GM13977 (cell line): ENCODE measurements at places on chromosomes 4 and X.
A peak's percentile ranks its signal among the peaks of the same experiment; 100 is the strongest.

- no peak for DNase-seq
These were observed 53.9 kb downstream of the ENPP6 start for GRCh38 chr4:184163813-184164212.

GRCh38 chr4:17510582-17510981 lies 1.3 kb downstream of the QDPR start:
- DNase-seq = no peak

DNA sequence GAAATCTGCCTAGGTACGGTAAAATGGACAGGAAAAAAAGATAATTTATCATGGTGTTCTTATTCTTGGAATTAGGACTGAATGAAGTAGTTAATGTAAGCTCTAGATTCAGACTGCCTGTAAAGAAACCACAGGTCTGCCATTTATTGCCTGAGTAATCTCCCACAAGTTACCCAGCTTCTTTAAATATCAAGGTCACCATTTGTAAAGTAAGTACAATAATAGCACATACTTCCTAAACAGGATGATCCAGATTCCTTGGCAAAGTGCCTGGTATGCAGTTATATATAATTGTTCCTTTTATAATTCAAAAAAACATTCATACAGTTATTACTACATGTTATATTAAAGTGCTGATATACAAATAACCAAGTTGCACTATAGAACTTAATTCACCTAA lies 368.6 kb downstream of the HNRNPD start:
- DNase-seq = no peak

GRCh38 chr4:87088186-87088585 lies 132.2 kb downstream of the KLHL8 start:
- DNase-seq = no peak

- DNase-seq = no peak
These were observed 33.1 kb downstream of the ERVMER34-1 start for GRCh38 chr4:52718123-52718522.

GRCh38 chr4:15042529-15043167 lies 40.4 kb downstream of the CPEB2 start:
- DNase-seq = no peak

- DNase-seq = no peak
These were observed 139.1 kb downstream of the ARX start for GRCh38 chrX:24876530-24877287.

DNA sequence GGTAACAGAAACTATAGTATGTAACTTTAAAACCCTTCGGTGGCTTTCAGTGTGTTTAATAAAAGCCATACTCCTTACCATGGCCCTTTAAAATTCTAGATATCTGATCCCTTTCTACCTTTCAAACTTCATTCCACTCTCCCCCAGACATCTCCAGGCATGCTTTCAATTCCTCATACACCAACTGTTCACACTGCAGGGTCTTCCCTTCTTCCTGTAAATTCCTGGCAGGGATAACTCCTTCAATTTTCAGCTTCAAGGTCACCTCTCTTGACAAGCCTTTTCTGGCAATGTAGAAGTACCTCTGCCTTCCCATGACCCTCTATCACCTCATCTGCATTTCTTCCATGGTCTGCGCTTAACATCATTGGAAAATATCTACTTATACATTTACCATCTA lies 60.8 kb downstream of the WDFY3 start:
- DNase-seq = no peak

GRCh38 chrX:122188751-122189150 lies 995.3 kb upstream of the GRIA3 start:
- no peak for DNase-seq

DNA sequence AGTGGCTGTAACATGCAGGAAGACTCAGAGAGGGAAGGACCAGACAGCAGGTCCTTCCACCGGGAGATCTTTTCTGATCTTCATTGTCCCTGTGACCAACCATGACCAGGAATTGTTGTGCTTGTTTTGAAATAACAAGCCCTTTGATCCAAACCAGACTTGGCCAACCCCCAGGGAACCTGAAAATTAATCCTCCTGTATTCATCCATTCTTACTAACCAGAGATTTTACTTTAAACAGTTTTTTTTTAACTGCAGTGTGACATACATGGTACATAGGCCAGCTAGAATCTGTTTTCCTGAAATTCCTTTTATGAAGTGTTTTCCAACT lies 4.0 kb downstream of the WFS1 start:
- no peak for DNase-seq

DNA sequence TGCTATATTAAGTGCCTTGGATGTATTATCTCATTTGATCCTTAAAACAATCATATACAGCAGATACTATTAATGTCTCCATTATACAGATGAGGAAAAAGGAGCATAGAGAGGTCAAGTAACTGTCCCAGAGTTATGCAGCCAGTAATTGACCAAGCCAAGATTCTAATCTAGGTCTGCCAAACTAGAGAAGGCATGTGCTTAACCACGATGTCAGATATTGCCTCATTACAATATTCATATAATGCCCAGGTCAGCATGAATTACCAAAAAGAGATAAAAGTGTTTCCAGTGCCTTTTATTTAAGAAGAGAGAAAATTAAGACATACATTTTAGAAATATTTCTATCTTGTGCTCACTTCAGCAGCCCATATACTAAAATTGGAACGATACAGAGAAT lies 7.1 kb downstream of the ARHGEF6 start:
- DNase-seq = no peak

DNA sequence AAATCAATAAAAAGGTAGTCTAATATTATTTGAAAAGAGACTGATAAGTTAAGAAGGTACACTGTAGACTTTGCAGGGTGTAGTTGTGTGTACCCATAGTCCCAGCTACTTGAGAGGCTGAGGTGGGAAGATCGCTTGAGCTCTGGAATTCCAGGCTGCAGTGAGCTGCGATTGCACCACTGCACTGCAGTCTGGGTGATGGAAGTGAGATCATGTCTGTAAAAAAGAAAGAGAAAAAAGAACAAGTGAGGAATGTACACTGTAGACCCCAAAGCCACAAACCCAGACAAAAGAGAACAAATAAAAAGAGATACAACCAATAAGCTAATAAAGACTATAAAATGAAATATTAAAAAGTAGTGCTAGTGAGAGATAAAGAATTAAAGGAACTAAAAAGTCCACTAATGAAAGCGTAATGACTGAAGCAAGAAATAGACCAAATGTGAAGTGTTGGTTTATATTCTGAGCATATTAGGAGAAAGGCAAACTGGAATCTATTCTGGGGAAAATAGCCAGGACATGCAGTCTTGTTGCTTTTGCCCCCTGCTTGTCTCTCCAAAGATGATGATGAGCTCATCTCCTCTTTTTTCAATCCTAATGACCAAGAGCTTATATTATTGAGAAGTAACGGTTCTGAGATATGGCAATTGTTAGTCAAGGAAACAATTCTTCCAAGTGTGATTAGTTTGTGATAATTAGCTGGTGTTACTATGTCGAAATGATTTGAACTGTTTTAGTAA lies 19.1 kb downstream of the GSX2 start:
- no peak for DNase-seq

DNA sequence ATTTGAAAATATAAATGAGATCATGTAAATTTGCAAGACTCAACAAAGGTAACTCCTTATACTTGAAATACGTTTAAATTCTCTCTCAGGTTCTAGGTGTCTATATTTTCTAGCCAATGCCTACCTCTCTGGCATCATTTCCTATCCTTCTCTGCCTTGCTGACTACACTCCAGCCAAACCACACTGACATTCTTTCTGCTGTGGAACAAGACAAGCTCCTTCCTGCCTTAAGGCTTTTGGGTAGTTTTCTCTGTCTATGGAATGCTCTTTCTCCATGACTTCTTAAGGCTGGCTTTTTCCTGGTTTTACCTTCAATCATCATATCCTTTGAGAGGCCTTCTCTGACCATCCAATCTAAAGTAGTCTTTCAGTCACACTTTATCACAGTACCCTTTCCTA lies 201.0 kb downstream of the SPRY1 start:
- no peak for DNase-seq

DNA sequence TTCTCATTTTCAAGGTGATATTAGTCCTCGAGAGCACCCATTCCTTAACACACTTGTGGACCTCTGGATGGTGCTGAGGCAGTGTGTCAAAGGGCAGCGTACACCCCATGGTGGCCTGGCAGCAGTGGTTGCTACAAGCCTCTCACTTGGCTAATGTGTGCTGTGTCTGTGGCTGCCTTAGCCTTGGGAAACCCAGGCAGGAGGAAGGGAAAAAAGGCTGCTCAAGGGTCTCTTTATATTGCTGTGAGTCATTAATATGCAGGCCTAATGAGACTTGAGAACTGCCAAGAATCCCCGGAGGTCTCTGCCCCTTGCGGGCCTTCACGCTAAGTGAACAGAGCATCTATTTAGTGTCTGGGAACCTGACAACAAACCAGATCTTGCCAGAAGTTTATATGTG lies 7.0 kb downstream of the PCDH10 start:
- DNase-seq = no peak

GRCh38 chr4:1975391-1975801 lies 33.4 kb downstream of the NELFA start:
- DNase-seq = no peak

DNA sequence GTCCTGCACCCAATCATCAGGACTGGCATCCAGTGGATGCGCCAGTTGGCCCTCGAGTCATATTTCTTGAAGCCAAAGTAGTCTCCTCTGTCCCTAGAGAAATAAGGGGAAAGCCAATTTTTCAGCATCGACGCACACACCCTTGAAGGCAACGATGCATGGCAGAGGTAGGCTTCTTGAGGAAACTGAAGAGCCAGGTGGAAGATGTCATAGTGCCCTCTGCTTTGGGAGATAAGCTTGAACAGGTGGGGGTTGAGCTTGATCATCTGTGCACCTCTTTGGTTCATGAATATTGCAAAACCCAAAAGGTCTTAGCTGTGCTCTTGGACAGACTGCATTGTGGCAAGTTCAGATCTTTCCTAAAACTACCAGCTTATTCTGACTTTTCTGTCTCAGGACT lies 34.6 kb upstream of the WDR1 start:
- DNase-seq = no peak

- DNase-seq = no peak
These were observed 666.3 kb upstream of the GRIA3 start for GRCh38 chrX:122517786-122518185.

DNA sequence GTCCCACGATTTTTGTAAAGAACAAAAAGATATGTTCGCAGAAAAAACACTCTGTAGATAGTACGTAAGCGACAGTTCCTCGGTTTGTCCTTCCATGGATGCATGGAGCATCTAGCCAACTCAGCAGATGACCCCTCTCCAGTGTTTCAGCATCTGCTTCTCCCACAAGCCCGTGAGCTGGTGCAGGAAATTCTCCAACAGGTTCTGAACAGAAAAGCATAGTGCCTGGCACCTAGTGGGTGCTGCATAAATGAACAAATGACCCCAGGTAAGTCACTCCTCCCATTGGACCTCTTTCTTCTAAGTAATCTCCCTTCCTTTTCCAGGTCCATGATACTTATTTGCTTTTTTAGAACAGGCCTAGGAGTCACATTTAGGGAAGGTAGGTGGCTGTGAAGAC lies 966 bp upstream of the KIAA0232 start:
- DNase-seq = no peak

DNA sequence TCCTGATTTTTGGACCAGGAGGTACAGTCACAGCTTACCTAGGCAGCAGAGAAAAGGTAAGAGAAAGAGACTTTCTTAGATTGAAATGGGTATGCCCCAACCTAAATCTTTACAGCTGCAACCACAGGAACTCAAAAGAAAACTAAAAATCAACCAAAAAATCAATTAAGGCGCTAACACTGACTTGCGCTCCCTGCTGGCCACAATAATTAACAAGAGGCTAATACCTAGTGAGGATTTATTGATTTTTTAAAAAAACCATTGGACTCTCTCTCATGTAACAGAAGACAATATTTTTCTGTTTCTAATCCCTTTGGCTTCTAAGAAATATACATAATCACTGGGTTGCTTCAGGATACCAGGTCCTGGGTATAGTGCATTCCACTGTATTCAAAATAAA lies 153.9 kb upstream of the TENM3 start:
- peak; percentile 33 for DNase-seq

DNA sequence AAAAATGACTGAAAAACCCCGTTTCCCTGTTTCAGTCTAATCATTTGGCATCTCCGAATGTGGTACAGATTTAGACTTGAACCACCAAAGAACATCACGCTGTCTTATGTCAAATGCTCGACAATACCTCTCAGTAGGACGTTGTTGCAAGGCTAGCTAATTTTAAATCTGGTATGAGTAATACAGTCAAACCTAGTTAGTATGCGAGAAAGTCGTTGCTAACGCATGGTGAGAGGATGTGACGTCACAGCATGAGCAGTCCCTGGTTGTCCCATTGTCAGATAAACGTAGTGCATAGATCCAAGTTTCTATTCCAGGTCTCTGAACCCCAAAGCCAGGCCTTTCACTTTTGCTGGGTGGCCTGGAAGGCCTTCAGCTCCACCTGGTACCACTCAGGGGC lies 44.7 kb downstream of the SETD7 start:
- DNase-seq = no peak

DNA sequence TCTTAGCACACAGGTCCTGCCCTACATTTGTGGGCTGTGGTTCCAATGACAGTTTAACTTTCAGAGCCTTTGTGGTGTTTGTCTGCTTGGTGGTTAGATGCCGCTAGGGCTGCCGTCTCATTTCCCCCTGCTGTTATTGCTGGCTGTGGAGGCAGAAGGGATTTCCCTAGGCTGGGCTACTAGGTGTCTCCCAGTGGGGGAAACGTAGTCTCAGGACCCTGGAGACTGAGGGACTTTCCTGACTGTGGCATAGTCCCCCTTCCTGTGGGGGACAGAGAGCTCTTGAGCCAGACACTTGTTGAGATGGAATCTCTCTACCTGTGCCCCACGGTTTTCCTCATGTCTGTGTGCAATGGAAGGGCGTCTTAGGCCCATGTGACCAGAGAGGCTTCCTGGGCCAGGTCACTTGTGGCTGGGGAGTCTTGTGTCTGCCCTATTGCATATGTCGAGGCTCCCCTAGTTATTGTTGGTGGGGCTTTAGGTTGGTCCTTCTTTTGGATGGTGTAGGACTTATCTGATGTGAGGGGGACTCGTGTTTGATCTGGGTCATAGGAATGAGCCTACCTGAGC lies 68.2 kb downstream of the ARHGAP10 start:
- peak; percentile 63 for DNase-seq
